ENCODE measurements at places on chromosomes 5 and 9. TPM values are rescaled to one million over a fixed set of nuclear protein-coding genes. Genes with fewer than 3 reads are reported as not detected.

Gene SAXO1
- total RNA-seq: not detected

Gene SNCAIP
- total RNA-seq: 6.5 TPM

Gene C9orf85
- total RNA-seq: 15.9 TPM

Gene EPB41L4A
- total RNA-seq: not detected

Gene TICAM2
- 2.4 TPM for total RNA-seq

Gene ALDOB
- total RNA-seq: not detected

Gene LHX3
- not detected for total RNA-seq

Gene MRPS2
- total RNA-seq: 106 TPM

Gene IRGM
- total RNA-seq: 0.08 TPM

Gene PHF24
- total RNA-seq: not detected

Gene C1QTNF3
- not detected for total RNA-seq

Gene DMRT3
- not detected for total RNA-seq

Gene IFNA2
- total RNA-seq: not detected

Gene ALDH7A1
- 25.0 TPM for total RNA-seq

Gene MCTP1
- 13.9 TPM for total RNA-seq

Gene SOX30
- not detected for total RNA-seq

Gene MVB12B
- total RNA-seq: 5.1 TPM

Gene FBP1
- total RNA-seq: not detected

Gene FOXD4L5
- total RNA-seq: not detected

Gene MAMDC2
- total RNA-seq: 0.37 TPM

Gene RNF130
- 43.4 TPM for total RNA-seq

Gene ANKRD33B
- 4.9 TPM for total RNA-seq

Gene SLC36A2
- not detected for total RNA-seq

Gene TAF11L10
- not detected for total RNA-seq

Gene CDH18
- 0.31 TPM for total RNA-seq

Gene CDX1
- total RNA-seq: not detected
